ENCODE measurements at places on chromosomes 3 and 15. TPM values are rescaled to one million over a fixed set of nuclear protein-coding genes. Genes with fewer than 3 reads are reported as not detected.

- H3K27me3 ChIP-seq: no peaks in the 10 kb centered on the region
- DNase-seq: no peak
- no peaks in the 10 kb centered on the region for H3K4me1 ChIP-seq
- H3K4me3 ChIP-seq: no peak overlapping the region
Measured at GRCh38 chr3:19016851-19017250, 131.5 kb upstream of the KCNH8 start.

GRCh38 chr3:127678315-127678599 lies 5.5 kb downstream of the ABTB1 start:
- no peaks in the 10 kb centered on the region for H3K27me3 ChIP-seq
- H3K4me1 ChIP-seq: peaks cover 10% of the 10 kb centered on the region
- H3K27ac ChIP-seq: no peak overlapping the region
- peaks cover 26% of the 10 kb centered on the region for H3K36me3 ChIP-seq

- no peak overlapping the region for H3K4me3 ChIP-seq
- no peaks in the 10 kb centered on the region for H3K4me1 ChIP-seq
- no peak for DNase-seq
- H3K36me3 ChIP-seq: no peaks in the 10 kb centered on the region
- no peak overlapping the region for H3K27ac ChIP-seq
Measured at GRCh38 chr3:107132674-107133073, 244.6 kb upstream of the CCDC54 start.

- DNase-seq: no peak
- no peaks in the 10 kb centered on the region for H3K27me3 ChIP-seq
- H3K36me3 ChIP-seq: no peaks in the 10 kb centered on the region
- H3K4me3 ChIP-seq: no peak overlapping the region
- no peak overlapping the region for H3K27ac ChIP-seq
- no peaks in the 10 kb centered on the region for H3K4me1 ChIP-seq
Measured at GRCh38 chr3:157857440-157857839, 248.8 kb downstream of the SHOX2 start.

DNA sequence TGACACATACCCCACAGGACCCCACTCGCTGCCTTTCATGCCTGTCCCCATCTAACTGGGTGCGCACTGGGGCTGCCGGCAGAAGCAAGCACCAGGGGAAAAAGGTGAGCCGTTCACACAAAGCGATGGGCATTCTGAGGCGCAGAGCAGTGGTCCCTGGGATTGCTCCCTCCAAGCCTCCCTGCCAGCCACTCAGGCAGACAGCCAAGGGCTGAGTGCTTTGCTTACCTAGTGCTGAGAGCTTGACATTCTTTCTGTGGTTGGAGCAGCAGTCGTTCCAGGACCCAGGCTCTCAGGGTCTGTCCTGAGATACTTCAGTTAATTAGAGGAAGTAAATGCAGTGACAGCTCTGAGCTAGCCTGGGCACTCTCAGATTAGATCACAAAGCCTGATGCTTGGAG lies 5.7 kb downstream of the ESYT3 start:
- H3K4me3 ChIP-seq: no peak overlapping the region
- no peaks in the 10 kb centered on the region for H3K36me3 ChIP-seq
- DNase-seq: no peak
- no peak overlapping the region for H3K27ac ChIP-seq
- H3K4me1 ChIP-seq: peaks cover under 1% of the 10 kb centered on the region

DNA sequence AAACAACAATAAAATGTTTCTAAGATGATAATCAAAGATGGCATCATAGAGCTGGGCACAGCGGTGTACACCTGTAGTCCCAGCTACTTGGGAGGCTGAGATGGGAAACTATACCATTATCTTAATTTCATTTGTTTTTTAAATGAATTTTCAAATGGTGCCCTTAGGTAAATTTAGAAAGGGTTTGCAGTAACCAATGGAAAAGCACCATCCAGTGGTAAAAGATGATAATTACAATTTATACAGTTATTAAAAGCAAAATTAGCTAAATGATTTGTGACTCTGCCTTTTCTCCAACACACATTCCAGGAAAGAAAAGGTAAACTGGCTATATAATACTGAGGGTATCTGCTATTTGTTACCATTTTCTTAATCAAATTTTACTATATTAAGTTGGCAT lies 14.4 kb upstream of the ANKRD28 start:
- H3K4me1 ChIP-seq: no peaks in the 10 kb centered on the region
- H3K4me3 ChIP-seq: no peak overlapping the region
- no peaks in the 10 kb centered on the region for H3K36me3 ChIP-seq
- DNase-seq: no peak

DNA sequence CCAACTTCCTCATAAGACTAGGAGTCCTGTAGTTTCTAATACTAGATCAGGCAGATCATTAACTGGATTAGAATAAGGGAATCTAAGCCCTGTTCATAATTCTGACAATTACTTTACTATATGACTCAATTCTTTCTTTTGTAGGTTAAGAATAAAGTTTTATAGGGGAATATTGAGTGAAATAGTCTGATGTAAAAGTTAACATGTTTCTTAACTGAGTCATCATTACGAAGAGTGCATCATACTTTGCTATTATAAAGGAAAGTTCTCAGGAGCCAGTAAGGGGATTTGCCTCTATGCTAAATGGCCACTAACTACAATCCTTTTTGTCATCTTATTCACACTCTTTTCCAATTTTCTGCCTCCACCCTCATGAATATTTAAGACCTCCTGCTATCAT lies 63.1 kb downstream of the POLQ start:
- no peak overlapping the region for H3K27ac ChIP-seq
- H3K27me3 ChIP-seq: no peaks in the 10 kb centered on the region
- H3K4me3 ChIP-seq: no peak overlapping the region

Gene CCR3
- total RNA-seq: 0.33 TPM

Gene CCR8
- 1.8 TPM for total RNA-seq

Gene GABRG3
- total RNA-seq: 2.0 TPM

Gene ATP13A3
- 40.1 TPM for total RNA-seq

Gene HMG20A
- total RNA-seq: 33.0 TPM

Gene SYNPR
- total RNA-seq: 0.09 TPM

Gene MEGF11
- 0.28 TPM for total RNA-seq

Gene GPR27
- 0.05 TPM for total RNA-seq

Gene SERPINI2
- 0.19 TPM for total RNA-seq

Gene STAB1
- 19.5 TPM for total RNA-seq

Gene SST
- total RNA-seq: 1.3 TPM

Gene IQCF5
- not detected for total RNA-seq

Gene SLC28A2
- not detected for total RNA-seq
